ENCODE measurements at places on chromosomes 3 and 15.

- no peak for DNase-seq
These were observed 36.4 kb upstream of the SLCO2A1 start for GRCh38 chr3:134066158-134066541.

DNA sequence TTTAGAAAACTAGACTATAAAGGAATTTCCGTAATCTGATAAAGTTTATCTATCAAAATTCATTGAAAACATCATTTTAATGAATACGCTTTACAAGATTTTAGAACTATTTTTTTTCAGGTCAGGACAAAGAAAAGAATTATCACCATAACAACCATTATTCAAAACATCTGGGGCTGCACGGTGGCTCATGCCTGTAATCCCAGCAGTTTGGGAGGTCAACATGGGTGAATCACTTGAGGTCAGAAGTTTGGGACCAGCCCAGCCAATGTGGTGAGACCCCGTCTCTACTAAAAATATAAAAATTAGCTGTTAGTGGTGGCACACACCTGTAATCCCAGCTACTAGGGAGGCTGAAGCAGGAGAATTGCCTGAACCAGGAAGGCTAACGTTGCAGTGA is 260.4 kb downstream of the WNT5A start:
- DNase-seq, result no peak

- DNase-seq, result no peak
These were observed 8.2 kb downstream of the DENND4A start for GRCh38 chr15:65783872-65784271.

GRCh38 chr3:160588023-160588422 is 22.7 kb upstream of the KPNA4 start:
- DNase-seq, result no peak

DNA sequence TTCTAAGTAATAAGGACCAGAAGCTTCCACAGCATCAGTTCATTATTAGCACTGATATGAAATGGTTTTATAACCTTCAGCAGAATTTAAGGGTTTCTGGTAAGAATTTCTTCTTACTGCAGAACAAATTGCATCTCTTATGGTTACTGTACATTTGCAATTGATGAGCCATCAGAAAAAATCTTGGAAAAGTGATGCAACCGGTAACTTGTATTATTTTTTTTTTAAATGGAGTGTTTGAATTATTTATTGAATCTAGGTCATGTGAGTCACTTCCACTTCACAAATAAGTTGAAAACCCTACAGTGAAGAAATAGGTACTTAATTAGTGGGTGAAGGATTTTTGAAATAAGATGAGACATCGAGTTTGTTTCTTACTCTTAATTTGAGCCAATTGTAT is 786.0 kb downstream of the TUSC7 start:
- peak; percentile 17 for DNase-seq

- DNase-seq, result no peak
These were observed 113.8 kb upstream of the RAD18 start for GRCh38 chr3:9077029-9077428.

GRCh38 chr3:122635789-122636188 is 44.9 kb upstream of the PARP14 start:
- peak; percentile 57 for DNase-seq

GRCh38 chr3:182730675-182731042 is 62.6 kb upstream of the ATP11B start:
- DNase-seq, result no peak

DNA sequence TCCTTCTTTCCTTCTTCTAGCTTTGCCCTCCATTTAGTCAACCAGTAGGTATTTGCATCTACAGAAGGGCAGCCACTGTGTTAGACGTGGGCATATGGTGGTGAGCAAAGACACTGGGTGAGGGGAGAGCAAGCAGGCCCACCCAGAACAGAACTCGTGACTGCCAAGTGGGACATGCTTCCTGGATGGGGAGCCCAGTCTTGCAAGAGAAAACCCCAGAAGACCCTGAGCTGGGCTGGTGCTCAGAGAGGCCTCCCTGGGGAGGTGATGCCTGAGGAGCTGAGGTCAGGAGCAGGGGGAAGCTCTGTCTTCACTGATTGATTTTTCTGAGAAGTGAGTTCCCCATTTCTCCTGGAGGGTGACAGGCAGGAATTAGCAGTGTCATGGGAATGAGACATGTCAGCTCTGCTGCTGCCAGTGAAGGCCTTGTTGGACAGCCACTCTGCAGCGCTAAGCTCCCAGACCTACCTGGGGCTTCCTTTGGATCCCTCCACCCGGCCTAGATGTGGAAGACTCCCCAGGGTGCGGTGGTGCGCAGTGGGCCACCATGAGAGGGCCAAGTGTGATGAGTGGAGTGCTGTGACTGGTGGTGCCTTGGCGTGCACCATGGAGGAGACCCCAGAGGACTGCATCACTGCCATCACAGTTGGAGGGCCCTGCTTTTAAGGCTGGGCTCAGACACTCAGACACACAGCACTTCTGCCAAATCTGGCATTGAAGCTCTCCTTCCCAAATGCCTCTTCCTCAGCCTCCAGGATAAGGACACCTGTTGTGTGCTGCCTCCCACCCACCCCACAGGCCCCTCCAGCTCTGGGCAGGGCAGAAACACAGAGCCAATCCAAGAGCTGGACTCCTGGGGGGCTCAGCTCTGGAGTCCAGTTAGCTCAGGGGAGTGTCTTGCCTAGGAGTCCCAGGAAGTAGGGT is 40.0 kb upstream of the TOPBP1 start:
- no peak for DNase-seq

DNA sequence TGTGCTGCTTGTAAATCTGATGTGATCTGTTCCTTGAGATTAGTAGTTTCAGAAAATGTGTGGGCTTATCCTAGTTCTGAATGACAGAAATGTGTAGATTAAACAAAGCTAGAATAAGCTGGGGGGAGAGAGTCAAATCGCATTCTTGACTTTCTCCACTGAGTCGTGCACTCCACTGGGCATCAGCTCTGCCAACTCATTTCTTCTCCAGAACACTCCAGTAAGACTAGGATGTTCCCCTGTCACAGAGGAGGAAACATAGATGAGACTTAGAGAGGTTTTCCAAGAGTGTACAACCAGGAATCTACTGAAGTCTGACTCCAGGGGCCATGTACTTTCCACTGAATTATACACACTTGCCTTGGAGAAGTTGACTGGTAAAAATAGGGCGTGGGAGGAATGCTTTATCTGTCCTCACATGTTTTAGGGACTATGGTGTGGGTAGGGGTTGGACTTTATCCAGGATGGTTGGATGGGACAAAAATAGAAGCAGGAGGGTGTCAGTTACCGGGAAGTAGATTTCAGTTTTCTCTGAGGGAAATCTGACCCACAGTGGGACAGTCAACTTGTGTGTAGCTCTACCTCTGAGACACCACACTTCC is 298.2 kb downstream of the UBE2E2 start:
- peak; percentile 77 for DNase-seq

GRCh38 chr15:63363292-63363691 is 18.4 kb downstream of the CA12 start:
- DNase-seq, result no peak

DNA sequence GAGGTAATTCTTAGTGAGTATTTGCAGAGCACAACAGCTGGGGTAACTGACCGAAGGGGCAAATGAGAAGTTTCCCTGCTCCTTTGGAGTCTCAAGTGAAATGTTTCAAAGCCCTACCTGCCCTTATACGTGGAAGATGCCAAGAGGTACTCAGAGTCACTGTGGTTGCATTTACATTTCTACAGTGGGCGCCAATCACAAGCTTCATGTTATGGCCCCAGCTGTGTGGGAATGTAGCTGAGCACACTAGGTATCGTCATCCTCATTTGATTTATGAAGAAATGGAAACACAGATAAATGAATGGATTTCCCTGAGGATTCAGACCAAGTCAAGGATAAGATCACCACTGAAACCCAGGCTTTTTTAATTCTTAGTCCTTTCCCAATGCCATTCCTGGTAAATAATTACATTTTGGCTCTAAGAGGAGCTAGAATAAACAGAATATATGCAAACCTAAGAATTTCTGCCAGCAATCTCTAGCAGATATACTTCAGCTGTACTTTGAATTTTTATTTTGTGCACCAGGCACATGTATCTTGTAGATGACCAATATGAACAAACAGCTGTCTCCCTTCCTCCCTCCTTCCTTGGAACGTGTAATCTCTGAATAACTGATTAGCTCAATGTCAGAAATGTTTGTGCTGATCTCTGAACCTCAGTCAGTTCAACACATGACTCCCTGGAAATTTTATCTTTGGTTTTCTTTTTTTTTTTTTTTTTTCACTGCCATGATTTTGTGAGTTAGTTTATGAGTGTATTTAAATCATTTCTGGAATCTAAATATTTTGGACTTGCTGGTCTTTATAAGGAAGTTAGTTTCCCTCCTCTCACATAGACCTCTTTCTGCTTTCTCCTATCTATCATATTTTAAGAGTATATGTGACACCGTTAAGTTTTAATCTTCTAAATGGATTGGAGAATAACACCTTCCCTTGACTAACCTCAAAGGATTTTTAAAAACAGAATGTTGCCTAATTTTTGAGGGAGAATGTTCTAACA is 69.2 kb downstream of the MAP2K5 start:
- no peak for DNase-seq

DNA sequence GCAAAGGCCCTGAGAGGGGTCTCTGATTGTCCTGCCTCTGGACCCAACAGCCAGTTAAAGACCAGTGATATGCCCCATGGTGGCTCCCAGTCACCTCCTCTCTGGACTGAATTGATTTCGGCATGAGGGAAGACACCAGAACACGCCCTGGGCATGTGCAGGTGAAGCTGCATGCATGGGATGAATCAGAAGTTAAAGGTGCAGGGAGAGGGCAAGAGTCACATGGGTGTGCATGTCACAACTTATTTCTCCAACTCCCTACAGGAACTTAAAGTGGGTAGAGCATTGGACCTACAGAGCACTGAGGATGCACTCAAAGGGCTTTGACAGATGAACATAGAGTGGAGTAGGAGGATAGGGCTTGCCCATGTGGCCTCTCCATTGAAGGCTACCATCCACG is 16.9 kb upstream of the RHCG start:
- peak; percentile 96 for DNase-seq

GRCh38 chr3:42070524-42070923 is 20.6 kb upstream of the TRAK1 start:
- DNase-seq, result peak; percentile 51

DNA sequence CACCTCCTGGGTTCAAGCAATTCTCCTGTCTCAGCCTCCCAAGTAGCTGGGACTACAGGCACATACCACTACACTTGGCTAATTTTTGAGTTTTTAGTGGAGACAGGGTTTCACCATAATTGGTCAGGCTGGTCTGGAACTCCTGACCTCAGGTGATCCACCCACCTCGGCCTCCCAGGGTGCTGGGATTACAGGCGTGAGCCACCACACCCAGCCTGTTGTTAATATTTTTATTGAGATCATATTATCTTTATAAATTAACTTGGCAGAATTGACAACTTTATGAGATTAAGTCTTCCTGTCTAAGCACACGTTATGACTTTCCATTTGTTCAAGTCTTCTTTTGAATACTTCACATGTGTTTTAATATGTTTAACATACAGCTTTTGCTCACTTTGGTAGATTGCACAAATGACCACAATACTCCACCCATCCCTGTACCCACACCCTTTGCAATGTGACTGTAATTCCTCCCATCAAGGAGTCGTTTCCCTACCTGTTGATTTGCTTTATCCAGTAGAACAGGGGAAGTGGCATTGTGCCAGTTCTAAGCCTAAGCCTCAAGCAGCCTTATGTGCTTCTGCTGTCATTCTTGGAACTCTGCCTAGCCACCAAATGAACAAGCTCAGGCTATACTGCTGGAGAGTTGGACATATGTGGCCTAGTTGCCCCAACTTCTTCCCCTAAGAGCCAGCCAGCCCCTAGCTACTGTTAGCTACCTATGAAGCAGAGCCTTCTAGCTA is 8.2 kb downstream of the XYLB start:
- peak; percentile 66 for DNase-seq

DNA sequence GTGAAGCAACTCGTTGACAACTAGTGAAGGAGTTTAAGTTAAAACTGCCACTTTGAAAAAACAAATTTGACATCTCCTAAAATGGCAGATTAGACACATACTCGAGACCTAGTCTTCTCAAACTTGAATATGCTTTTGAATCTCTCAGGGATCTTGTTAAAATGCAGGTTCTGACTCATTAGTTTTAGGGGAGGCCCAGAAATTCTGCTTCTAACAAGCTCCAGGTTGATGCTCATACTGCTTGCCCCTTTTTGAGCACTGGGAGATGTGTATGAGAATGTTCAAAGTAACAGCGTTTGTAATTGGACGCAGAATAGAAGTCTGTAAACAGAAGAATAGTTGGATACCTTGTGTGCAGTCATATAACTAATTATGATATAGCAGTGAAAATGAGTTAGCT is 1.6 kb downstream of the C3orf38 start:
- DNase-seq, result peak; percentile 12

GRCh38 chr15:101086394-101087171 is 165.3 kb downstream of the CHSY1 start:
- DNase-seq, result no peak

GRCh38 chr3:87674397-87675161 is 384.2 kb downstream of the CGGBP1 start:
- DNase-seq, result no peak

- DNase-seq, result no peak
These were observed 55.7 kb downstream of the SPSB4 start for GRCh38 chr3:141106842-141107241.

Measured in bronchial epithelial cell (primary cell).